Mammary epithelial cell (primary cell): ENCODE measurements at places on chromosomes 1 and 21.

DNA sequence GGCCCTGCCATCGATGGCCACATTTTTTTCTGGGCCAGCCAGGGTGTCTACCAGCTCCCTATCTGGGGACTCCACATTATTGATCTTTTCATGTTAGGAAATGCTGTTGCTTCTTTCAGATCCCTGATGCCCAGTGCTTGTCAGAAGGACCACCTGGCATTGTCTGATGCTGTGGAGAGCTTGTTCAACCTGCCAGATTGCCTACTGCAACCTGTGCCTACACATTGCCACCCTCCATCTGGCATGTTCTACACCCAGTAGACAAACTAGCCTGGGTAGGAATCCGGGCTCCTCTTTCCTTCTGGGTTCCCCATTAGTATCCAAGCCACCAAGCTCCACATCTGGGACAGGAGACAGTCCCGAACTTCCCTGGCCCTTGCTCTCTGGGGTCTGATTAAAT is 274.0 kb upstream of the KIAA0040 start:
- DNase-seq: no peak

- no peak for DNase-seq
Measured at GRCh38 chr1:232841823-232842565, 36.8 kb downstream of the MAP10 start.

- no peak for DNase-seq
Measured at GRCh38 chr1:911875-912739, 11.6 kb upstream of the SAMD11 start.

DNA sequence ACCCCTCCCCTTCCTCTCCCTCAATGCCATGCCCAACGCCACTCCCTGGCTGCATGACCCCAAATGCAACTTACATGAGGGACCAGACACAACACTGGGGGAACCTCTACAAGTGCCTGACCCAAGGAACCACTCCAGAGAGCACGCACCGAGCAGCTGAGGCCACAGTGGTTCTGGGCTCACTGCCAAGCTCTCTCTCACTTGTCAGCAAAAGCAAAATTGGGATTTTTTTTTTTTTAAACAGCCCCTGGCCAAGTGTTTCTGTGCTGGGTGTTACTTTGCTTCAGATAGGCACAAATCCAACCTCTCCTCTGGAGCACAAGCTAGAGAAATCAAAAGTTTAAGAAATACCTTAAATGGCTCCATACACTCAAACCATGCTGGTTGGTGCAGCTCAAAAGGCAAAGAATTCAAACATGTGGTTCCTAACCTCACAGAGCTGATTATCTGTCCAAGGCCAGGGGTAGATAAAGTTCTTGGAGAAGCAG is 363.0 kb downstream of the SETD4 start:
- peak; percentile 3 for DNase-seq

DNA sequence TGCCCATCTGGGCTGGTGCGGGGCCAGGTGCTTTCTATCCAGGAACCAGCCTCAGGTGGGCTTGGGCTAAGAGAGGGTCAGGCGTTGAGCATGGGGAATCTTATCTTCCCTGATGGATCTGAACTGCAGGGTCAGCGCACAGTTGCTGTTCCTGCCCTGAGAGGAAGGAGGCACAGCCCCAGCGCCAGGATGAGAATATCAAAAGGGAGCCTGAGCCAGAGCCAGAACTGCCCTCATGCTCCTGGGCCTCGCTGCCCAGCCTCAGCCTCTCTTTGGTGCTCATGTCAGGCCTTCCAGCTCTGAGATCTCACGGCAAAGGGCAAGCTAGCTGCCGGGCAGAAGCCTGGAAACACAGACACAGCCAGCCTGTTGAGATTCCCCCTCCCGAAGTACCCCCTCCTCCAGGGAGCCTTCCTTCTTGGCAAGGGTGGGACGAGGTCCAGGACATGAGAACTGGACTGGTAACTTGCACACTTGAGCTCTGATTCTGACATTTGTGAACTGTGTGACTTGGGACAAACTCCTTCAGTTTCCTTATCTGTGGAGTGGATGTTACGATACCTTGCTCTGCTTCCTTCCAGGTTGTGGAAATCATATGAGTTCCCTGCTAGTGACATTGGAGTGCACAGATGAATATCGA is 1.2 kb upstream of the LAD1 start:
- DNase-seq: no peak

- DNase-seq: no peak
Measured at GRCh38 chr1:222250376-222250775, 297.5 kb downstream of the HHIPL2 start.

DNA sequence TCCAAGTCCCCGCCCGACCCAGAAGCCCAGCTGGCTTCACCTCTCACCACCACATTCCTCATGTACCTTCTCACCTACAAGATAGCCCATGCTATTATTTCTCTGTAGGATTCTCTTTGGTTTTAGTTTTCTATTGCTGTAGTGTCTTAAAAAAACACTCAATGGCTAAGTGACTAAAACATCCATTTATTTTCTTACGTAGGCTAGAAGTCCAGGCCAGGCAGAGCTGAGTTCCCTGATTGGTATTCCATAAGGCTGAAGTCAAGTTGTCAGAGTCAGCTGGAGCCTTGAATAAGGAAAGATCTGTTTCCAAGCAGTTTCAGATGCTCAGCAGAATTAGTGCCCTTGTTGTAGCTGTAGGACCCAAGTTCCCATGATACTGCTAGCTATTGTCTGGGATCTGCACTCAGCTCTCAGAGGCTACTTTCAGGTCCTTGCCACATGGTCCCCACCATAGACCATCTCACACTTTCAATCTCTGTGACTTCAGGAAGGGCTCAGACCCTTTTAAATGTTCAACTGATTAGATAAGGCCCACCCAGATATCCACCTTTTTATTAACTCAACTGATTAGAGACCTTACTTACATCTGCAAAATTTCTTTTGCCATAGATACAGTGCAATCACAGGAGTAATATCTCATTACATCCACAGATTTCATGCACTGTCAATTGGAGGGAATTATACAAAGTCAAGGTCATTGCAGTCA is 371.0 kb downstream of the TGFB2 start:
- no peak for DNase-seq

DNA sequence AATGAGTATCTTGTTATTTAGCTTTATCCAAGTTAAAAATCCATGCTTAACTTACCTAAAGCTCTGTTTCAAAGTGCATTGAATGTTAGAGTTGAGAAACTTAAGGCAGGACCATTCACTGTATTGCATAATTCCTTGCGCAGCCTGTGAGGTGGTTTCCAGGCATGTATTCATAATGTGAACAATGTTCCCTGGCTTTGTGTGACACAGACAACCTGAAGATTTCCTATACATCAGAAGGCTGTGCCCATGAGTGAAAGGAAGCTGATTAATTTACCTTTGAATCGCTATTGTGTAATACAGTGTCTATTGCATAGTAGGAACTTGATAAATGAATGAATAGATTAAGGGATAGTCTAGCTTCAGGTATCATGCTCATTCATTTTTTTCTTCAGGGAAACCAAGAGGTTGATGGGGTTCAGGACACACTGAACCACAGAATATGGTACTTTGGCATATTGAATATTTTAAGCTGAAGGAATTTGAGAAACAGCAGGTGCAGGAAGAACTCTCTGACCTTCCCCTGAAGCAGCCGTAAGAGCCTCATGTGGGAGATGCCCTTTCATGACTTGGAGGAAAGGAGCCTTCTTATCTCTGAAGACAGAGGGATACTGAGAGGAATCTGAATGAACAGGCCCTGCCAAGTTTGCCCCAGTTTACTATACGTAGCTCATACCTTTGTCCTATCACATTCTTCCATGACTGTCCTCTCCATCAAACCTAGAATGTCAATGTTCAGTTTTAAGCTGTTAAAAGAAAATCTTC is 88.6 kb upstream of the GNG12 start:
- peak; percentile 95 for DNase-seq

- no peak for DNase-seq
Measured at GRCh38 chr1:91611483-91611917, 110.8 kb downstream of the CDC7 start.

- DNase-seq: no peak
Measured at GRCh38 chr1:174158767-174159251, 511 bp upstream of the RABGAP1L start.

DNA sequence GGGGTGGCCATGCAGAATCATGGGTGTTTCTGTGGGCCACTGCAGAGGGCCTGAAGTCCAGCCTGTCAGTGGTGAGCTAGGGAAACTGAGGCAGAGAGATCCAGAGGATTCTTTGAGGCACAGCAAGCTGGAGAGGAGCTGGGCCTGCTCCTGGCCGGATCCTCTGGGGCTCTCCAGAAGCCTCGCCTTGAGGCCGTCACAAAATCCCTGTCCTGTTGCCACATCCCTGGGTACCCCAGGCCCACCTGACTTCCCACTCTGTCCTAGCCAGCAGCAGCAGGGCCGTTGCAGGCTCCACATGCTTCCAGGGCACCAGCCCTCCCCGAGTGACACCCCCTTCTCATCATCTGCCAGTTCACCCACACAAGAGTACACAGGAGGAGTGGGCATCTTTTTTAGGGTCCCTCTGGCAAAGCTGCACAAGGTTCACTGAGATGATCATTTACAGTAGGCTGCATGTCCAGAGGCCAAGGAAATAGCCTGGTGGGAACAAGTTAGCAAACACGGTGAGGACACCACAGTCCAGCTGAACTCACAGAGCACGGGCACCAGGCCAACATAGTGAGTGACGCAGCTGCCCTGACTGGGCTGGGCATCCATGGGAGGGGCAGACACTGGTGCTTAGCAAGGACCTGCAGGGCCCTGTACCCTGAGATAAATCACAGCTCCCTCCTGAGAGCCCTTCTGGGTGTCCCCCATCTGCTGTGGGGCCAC is 25.1 kb upstream of the TSPEAR start:
- no peak for DNase-seq

DNA sequence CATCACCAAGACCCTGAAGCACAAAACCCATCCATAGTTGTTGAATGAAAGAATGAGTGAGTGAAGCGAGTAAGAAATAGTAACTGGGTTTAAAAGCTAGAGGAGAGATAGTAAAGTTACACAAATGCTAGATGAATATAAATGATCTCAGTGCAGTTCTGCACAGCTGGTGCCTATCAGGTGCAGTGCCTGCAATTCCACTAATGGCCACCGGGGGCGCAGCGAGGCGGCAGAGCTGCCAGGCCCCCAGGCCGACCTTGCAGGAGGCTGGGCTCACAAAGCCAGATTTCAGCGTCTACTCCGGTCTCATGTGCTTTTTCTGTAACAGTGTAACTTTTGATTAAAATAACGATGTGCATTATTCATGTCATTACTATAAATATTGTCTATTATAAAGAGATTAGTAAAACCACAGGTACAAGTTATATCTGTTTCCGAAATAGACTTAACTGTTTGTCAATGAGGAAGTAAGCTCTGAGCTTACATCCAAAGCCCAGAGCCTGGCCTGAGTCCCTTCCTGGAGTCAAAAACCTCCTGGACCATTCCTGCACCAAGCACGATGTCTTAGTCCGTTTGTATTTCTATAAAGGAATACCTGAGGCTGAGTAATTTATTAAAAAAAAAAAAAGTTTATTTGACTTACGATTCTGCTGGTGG is 477.6 kb downstream of the NPHP4 start:
- peak; percentile 6 for DNase-seq

DNA sequence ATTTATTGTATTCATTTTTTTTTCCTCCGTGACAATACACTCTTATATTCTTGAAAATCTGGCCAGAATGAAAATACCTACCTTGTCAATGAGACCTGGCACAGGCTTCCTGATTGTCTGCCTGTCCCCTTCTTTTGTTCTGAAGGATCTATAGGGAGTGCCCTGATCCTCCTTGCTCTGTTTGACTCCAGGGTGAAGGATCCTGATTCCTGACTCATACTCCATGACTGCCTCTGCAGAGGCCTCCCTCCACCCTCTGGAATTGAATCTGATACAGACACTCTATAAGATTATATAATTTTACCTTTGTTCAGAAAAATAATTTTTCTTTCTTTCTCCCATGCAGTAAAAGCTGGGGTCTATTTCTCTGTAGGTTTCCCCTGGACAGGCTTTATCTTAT is 116.2 kb downstream of the HMCN1 start:
- peak; percentile 43 for DNase-seq

DNA sequence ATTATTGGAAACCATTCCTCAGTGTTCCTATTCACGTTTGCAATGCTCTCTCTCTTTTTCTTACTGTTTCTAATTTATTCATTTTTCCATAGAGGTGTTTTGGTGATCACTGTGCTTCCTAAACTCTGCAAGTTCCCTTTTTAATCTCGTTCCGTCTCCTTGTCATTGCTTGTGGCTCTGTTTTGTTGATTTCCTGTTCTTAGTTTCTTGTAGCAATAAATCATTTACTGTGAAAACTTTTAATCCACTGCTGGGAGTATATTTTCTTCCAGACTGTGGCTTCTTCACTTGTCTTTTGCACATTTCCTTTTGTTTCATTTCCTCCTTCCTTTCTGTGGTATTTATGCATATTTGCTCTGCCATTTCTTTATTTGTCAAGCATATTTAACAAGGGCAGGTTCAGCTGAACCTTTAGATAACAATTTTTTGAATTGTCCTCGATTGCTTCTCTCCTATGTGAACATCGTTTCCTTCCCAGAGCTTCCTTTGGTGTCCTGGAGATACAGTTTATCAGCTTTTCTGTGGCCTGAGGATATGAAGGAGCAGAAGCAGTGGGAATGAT is 3.6 kb downstream of the B3GALT5 start:
- DNase-seq: no peak

DNA sequence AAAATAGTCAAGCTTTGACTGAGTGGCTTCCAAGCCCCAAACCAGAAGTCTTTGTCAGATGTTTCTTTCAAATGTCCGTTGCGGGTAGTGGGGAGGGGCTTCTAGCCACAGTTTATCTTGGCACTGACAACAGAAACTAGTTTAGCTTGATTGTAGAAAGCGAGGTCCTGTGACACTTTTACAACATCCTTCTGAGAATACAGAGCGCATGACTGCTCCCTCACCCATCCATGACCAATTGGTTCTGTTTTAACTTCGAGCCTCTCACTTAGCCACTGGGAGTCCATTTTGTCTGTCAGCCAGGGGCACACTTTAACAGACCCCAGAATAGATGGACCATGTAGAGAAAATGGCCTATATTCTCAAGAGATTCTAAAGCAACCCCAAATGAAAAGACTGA is 199.2 kb upstream of the ST6GALNAC5 start:
- no peak for DNase-seq

DNA sequence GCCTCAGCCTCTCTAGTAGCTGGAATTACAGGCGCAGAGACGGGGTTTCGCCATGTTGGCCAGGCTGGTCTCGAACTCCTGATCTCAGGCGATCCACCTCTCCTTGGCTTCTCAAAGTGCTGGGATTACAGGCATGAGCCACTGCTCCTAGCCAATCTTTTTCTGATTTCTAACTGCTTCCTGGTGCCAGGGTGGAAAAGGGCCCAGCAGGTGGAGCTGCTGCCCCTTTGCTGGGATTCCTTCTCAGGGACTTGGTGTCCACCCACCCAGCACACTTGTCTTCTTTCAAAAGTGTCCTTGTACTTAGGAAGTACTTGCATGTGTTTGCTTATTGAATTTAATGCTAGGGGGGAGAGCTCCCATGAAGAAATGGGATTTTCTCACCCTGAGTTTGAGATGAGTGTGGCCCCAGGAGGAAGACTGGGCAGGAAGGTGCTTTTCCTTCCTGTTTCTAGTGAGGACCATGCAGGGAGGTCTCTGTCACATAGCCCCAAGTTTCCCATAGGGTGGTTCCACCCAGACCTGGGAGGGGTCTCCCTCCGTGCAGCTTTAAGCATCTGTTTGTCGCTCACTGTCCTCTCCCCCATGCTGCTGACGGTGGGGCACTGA is 14.2 kb downstream of the UTP11 start:
- peak; percentile 73 for DNase-seq

- DNase-seq: no peak
Measured at GRCh38 chr1:86464819-86465218, 3.9 kb upstream of the CLCA1 start.
